Inflammatory macrophage treated with lipopolysaccharide for 1 hour (primary cell): ENCODE measurements at places on chromosomes 12 and 14.

GRCh38 chr14:47675466-47676314 lies at the start of gene MDGA2:
MDGA2 (minus strand) TSS chr14:47675605.
- DNase-seq = no peak

GRCh38 chr12:121799842-121800693 lies 3.7 kb upstream of the SETD1B start:
- peak; percentile 92 for DNase-seq

DNA sequence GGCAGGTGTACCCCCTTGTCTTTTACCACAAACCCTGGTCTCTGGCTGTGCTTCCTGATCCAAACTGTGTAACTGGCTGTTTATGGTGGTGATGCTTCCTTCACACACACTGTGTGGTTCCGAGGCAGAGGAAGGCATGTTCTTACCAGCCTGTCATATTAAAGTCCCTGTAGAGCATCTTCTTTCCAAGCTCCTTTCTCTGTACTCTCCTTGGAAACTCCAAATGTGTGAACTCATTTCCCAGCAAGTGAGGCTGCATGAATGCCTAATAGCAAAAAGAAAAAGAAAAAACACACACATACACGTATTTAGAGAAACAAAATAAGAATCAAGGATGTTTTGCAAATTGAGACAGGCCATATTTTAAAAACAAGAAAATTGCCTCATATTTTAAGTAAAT lies 214.9 kb downstream of the PPM1H start:
- no peak for DNase-seq

GRCh38 chr12:132828706-132829534 lies at the start of gene GOLGA3:
GOLGA3 (minus strand) TSS chr12:132828869; CDS start chr12:132822128, 6,741 bp downstream.
- DNase-seq = peak; percentile 95

DNA sequence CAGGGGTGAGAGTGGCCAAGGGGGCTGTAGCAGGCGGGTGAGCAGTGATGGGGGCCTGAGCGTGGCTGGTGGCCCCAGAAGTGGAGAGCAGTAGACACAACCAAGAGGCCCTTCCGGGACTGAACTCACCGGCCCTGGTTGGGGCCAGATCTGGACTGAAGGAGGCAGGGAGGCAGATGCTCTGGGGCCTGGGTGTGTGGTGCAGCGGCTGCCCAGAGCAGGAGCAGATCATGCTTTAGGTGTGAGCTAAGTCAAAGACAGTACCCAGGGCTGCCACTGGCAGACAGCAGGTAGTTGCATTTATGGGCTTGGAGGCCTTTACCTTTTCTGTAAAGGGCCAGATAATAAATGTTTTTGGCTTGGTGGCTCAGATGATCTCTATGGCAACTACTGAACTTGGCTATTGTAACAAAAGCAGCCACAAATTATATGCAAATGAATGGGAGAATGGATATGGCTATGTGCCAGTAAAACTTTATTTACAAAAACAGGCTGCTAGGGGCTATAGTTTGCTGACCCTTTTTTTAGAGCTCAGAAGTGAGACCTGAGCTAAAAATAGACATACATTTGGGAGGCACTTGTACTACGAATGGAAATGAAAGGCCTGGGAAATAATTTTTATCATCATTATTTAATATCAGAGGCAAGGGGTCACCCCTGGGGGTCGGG lies 25.6 kb downstream of the SETD1B start:
- no peak for DNase-seq

- no peak for DNase-seq
These were observed 3.1 kb upstream of the RAB5B start for GRCh38 chr12:55970775-55971174.
